Pancreas (tissue), 10 donors: ENCODE measurements at places on chromosomes 3 and 15. TPM values are rescaled to one million over a fixed set of nuclear protein-coding genes. Genes with fewer than 3 reads are reported as not detected.

Gene CADPS
- total RNA-seq: 24.9 TPM

Gene RTP3
- not detected for total RNA-seq

Gene FAM174B
- 42.3 TPM for total RNA-seq

Gene RBM15B
- 19.0 TPM for total RNA-seq

Gene ITPR1
- total RNA-seq: 13.7 TPM

Gene CFAP100
- not detected for total RNA-seq

Gene INTS14
- 12.1 TPM for total RNA-seq

Gene RASL12
- total RNA-seq: 1.9 TPM

Gene MAP1A
- total RNA-seq: 2.6 TPM

Gene DNAH1
- total RNA-seq: 2.9 TPM

Gene SHC4
- 0.17 TPM for total RNA-seq

Gene CHRM5
- not detected for total RNA-seq

Gene EBLN2
- total RNA-seq: 1.5 TPM

Gene HHLA2
- 1.2 TPM for total RNA-seq
